ENCODE measurements at places on chromosomes 3 and 15.

- no peak for DNase-seq
These were observed 241.9 kb downstream of the IL20RB start for GRCh38 chr3:137199678-137200077.

GRCh38 chr15:33131552-33132232 lies 62.8 kb downstream of the FMN1 start:
- DNase-seq, result peak; percentile 42

- no peak for DNase-seq
These were observed 907.9 kb downstream of the IGSF11 start for GRCh38 chr3:118126751-118127150.

- DNase-seq, result no peak
These were observed 196.2 kb downstream of the TUSC7 start for GRCh38 chr3:116905794-116906193.

GRCh38 chr3:66036586-66037148 lies 2.1 kb downstream of the MAGI1 start:
- no peak for DNase-seq

DNA sequence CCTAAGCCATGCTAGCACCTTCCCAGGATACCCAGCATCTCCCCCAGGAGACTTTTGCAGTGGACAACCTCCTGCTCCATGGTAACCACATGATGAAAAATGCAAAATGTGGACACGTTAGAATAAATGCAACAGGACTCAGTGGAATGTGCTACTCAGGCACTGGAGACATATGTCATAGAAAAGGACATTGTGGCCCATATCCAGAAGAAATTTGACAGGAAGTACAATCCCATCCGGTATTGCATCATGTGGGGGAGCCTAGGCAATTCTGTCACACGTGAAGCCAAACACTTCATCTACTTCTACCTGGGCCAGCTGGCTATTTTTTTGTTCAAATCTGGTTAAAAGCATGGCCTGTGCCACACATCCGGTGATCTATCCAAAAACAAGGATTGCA lies 227.2 kb upstream of the GPR149 start:
- no peak for DNase-seq

GRCh38 chr3:72537448-72537847 lies 310.8 kb downstream of the SHQ1 start:
- DNase-seq, result no peak

DNA sequence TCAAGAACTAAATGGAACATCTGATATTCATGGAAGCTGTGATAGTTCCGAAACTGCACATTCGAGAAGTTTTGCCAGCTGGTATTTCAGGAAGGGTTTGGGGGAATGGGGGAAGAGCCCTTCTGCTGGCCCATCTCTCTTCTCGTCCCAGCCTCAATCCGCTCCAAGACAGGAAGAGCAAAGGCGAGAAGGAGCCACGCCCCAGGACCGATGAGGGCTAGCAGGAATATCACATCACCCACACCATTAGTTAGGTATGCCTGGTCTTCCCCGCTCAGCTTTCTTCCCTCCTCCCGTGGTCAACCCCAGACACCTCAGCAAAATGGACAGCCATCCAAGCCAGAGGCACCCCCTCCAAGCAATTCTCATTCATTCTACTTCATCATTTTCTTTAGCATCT lies 14.9 kb upstream of the PCSK6 start:
- no peak for DNase-seq

DNA sequence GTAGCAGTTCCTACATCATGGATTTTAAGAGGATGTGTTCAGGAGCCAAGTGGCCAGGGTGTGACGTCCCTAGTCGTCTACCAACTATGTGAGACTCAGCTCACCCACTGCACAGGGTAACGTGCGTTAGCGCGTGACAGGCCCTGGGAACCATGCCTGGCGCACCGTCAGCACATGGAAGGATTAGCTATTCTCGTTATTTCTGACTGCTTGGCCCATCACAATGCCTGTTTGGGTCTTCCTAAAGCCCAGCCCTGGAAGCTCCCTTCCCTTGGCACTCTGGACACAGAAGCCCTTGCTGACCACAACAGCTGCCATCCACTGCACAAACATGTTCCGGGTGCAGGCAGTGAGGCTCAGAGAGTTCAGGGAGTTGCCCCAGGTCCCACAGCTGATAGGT lies 91.0 kb upstream of the RPL32 start:
- no peak for DNase-seq

DNA sequence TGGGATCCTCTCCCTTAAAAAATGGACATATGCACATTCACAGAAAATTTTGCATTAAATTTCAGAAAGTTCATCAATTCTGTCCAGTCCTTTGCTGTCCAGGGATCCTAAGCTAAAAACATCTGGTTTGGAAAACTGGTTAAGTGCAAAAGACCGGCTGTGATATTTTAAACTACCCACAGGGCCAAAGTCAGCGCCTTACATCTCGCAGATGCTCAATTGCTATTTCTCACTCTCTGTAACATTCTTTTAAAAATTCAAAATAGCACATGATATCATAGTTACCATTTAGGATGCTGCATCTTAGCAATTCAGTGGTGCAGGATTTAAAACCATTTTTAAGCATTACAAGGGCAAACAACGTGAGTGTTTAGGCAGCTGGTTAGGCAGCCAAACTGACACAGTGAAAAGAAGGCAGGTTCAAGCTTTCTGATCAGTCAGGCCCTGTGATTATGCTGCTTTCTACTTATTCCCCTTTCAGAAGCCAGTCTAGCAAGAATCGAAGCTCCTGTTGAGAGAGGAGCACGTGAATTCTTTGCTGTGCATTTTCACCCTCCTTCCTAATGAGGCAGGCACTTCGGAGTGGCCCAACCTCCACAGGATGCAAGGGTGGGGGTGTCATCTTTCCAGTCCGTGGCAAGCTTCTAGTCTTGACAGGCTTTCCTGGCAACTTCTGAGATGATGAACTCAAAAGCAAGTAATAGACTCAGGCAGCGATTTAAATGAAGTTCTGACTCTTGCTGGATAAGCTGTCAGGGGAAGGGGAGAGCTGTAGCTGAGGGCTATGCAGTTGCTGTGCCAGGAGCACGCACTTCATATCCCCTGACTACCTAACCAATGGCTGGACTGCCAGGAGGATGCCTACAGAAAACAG lies 8.8 kb downstream of the PRICKLE2 start:
- no peak for DNase-seq

DNA sequence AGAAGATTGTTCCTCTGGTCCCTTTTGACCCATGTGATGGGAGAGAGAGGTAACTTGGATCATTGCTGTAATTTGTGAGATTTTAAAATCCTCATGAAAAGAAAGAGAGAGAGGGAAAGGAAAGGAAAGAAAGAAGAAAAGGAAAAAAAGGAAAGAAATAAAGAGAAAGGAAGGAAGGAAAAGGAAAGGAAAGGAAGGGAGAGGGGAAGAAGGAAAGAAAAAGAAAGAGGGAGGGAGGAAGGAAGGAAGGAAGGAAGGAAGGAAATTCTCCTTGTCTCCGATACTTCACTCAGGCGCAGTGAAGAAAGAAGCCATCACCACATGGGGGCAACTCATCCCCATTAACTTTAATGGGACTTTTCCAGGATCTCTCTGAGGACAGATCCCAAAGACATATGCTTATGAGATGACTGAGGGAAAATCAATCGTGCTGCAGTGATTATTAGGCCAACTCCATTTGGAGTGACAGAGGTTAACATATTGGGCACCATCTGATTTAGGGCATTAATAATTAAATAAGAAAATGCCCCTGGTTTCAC lies 123.0 kb downstream of the MEGF11 start:
- no peak for DNase-seq

GRCh38 chr3:99576904-99577559 lies 61.4 kb upstream of the COL8A1 start:
- DNase-seq, result no peak

GRCh38 chr15:79046691-79047404 lies 43.7 kb downstream of the RASGRF1 start:
- DNase-seq, result no peak

- no peak for DNase-seq
These were observed 24.6 kb upstream of the MCCC1 start for GRCh38 chr3:183123891-183124290.

GRCh38 chr15:71129669-71130068 lies 14.4 kb downstream of the THSD4 start:
- DNase-seq, result no peak

GRCh38 chr3:31065765-31066164 lies 171.3 kb upstream of the GADL1 start:
- DNase-seq, result no peak

DNA sequence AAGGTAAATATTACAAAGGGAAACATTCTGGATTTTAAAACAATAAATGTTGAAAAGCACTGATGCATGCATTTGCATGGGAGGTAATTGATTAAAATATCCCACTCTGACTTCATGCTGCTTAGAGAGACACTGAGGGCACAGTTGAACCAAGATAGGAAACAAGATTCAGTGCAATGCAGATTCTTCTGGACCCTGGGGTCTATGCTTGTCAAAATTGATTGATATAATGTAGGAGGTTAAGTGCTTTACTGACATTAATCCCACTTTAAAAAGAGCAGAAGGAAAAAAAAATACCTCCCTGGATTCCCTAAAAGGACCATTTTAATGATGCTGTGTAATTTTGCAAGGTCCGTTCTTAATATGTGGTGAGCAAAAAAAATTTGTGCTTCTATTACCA lies 454.2 kb downstream of the GABRB3 start:
- DNase-seq, result no peak

DNA sequence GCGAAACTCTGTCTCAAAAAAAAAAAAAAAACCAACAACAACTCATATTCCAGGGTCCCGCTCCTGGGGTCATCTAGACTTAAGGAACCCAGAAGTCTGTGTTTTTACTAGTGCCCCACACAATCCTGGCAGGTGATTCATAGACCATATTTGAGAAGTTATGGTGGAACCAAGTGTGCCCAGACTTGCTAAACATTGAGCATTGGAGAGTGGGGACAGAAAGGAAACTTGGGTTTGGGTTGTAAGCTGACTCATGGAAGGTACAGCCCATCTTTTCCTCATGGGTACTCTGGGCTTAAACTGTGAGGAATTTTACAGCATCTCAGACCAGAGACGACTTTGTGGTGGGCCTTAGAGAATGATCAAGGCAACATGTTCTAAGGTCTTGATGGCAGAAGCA lies 18.3 kb upstream of the IGF2BP2 start:
- no peak for DNase-seq

GRCh38 chr3:53811143-53811927 lies 34.9 kb downstream of the CHDH start:
- no peak for DNase-seq

- DNase-seq, result no peak
These were observed 126.8 kb downstream of the TGFBR2 start for GRCh38 chr3:30733209-30733608.

Data from NCI-H187 (cell line).